ENCODE measurements at places on chromosomes 5 and 9. TPM values are rescaled to one million over a fixed set of nuclear protein-coding genes. Genes with fewer than 3 reads are reported as not detected.

Gene SMC5
- total RNA-seq, result 25.2 TPM

Gene SH3GL2
- total RNA-seq, result not detected

Gene PCDHB11
- total RNA-seq, result 0.30 TPM

Gene RFESD
- 0.59 TPM for total RNA-seq

Gene ZNF367
- total RNA-seq, result 0.30 TPM
